ENCODE measurements at places on chromosomes 13 and 19.
A peak's percentile ranks its signal among the peaks of the same experiment; 100 is the strongest.

- no peak for DNase-seq
Measured at GRCh38 chr13:97537110-97537509, 103.1 kb downstream of the RAP2A start.

DNA sequence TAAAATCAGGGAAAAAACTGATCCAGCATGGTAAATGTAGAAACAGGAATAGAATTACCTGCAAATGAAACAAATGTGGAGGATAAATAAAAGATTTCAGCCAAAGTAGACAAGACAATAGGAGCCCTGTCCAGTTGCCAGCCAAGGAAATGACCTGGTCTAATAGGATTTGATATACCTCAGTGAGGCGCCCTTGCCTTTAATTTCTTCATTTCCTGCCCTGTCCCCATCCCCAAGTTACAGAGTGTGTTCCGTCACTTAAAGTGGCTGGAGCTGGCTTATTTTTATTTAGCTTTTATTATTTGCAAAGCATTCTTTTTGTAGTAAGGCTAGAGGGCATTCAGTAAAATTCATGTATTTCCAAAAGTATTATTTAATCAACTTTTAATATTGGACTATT lies 1022.0 kb downstream of the EFNB2 start:
- DNase-seq, result no peak

DNA sequence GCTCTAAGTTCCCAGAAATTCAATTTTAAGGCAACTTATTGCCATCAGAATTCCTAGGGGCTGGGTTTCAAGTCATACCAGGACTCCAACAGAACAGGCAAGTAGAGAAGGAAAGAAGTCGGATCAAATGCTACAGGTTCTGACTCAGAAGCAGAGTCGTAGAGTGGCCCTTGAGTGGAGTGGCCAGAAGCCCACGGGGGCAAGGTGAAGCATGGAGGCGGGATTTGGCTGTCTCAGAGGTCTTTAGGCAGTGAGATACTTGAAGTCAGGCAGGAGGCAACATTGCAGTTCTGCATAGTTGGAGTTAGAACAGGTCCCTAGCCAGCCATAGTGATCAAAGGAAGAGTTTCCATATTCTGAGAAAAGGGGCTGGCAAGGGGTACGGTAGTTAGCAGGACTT lies 111.6 kb downstream of the NHLRC3 start:
- DNase-seq, result no peak

DNA sequence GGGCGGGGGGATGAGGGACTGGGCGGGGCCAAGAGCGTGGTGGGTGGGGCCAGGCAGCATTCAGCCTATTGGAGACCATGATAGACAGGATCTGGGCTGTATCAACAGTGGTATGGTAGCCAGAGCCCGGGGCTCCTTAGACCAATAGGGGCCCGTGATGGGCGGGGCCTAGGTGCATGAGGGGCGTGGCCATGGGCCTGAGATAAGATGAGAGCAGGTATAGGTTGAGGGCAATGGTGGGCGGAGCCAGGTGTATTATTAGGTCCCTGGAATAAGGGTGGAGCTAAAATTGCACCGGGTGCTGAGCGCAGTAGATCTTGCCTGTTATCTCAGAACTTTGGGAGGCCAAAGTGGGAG lies 5.3 kb downstream of the ABCA7 start:
- DNase-seq, result no peak

DNA sequence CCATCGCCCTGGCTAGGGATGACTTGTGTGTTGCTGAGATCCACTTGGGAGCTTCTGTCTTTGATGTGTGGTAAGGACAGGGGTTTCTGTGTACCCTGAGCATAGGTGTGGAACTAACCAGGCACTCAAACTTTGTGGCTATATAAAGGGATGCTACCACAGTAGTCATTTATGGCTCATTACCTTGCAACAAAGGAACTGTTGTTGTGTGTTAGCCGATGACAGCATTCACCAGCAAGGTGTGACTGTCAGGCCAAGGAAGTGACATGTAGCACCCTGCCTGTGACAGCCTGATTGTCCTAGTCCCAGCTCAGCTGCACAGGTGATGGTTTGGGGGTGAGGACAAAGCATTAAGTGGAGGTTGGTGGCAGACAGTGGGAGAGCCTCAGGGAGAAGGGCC lies 73.6 kb downstream of the COG3 start:
- no peak for DNase-seq

DNA sequence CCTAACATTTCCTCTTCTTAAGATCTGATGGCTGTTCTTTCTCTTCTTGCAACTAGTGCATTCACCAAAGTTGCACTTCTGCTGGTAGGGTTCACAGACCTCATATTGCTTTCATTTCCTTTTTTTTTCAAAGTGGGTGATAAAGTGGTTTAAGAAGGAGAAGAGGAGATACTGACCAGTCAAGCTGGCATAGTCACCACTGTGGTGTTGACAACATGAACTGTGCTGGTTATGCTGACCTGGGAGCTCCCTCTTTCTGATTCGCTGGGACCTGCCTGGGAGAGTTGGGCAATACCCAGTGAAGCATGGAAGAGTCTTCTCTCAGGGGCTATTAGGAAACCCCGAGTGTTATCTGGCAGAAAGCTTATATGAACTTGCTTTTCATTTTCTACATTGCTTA lies 222.9 kb downstream of the SLITRK5 start:
- DNase-seq, result no peak

DNA sequence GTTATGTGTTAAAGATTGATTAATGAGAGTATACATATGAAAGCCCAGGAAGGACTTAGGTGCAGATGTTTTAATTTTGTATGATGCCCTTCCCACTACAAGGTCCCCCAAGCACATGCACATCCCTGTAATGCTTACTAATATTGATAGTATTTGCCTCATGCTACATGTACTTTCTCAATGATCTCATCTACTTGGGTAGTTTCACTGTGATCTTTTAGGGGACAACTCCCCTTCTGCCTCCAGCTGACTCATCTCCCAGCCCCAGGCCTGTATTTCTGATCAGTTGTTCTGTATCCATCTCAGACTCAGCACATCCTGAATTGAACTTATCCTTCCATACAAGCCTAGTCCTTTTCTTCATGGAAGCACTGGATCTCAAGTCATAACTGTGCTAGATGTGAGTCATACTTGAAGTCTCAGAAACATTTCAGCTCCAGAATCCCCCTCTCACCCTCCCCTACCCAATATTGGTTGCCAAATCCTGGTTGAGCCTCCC lies 49.4 kb upstream of the INTS6 start:
- no peak for DNase-seq

DNA sequence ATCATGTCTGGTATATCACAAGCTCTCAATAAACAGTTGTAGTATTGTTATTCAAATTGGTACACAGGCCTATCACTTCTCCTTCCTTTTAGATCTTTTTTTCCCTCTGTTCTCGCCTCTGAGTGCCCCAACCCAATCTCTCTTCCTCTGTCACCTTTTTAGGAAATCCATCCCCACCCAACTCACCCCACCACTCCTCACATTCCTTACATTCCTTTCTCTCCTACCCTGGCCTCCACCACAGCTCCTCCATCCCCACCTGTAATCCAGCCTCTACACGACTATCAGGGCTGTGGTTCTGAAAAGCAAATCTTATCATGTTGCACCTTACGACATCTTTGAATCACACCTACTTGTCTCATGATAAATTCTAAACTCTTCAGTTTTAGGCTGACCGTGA lies 545.4 kb upstream of the GPC6 start:
- DNase-seq, result no peak

DNA sequence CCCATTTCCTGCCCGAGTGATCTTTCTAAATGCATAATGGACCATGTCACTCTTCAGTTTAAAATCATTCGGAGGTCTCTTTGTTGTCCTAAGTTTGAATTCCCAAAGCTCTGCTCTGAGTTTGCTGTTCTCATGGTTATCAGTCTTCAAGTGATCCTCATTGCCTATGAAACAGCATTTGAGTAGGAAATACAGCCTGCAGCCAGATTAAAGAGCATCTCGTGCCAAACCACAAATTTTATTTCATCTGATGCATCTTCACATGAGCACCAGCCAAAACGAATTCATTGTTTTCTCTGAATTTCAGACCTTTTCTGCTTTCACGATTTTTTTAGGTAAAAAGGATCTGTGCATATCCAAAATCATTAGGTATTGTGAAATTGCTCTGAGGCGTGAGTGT lies 299.6 kb downstream of the TDRD3 start:
- DNase-seq, result no peak

DNA sequence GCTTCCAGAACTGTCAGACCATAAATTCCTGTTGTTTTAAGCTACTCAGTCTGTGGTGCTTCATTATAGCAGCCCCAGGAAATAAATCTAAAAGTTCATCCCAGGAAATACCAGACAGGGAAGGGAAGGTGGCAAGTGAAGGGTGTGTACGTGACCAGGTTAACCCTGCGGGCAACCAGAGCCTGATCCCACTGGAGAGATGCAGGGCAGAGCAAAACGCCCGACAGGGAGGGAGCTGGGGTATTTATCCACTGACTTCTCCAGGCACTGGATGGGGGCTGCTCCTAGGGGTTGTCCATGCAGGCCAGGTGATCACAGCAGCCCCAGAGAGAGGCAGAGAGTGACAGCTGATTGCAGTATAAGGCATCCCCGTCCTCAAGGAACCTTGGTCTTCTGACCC lies 150.9 kb downstream of the CACNA1A start:
- DNase-seq, result no peak

- peak; percentile 61 for DNase-seq
Measured at GRCh38 chr13:48144413-48145035, 49.6 kb upstream of the MED4 start.

- no peak for DNase-seq
Measured at GRCh38 chr13:79353693-79354092, 52.4 kb downstream of the RBM26 start.

- DNase-seq, result peak; percentile 39
Measured at GRCh38 chr13:99442273-99442895, 58.9 kb upstream of the TM9SF2 start.

DNA sequence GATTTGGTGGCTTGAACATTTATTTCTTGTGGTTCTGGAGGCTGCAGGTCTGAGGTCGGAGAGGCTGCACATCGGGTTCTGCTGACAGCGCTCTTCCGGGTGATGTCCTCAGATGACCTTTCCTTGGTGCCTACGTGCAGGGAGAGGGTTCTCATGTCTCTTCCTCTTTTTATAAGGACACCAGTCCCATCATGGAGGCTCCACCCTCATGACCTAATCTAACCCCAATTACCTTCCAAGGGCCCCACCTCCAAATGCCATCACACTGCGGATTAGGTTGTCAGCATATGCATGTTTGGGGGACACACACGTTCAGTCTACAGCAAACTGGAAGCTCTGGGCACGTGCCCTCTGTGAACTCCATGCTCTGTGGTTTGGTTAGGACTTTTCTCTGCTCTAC lies 338.6 kb downstream of the FGF9 start:
- DNase-seq, result no peak

- peak; percentile 91 for DNase-seq
Measured at GRCh38 chr19:53977991-53978731, 13.3 kb upstream of the CACNG6 start.

- DNase-seq, result no peak
Measured at GRCh38 chr19:18969931-18970659, 29.1 kb upstream of the HOMER3 start.

DNA sequence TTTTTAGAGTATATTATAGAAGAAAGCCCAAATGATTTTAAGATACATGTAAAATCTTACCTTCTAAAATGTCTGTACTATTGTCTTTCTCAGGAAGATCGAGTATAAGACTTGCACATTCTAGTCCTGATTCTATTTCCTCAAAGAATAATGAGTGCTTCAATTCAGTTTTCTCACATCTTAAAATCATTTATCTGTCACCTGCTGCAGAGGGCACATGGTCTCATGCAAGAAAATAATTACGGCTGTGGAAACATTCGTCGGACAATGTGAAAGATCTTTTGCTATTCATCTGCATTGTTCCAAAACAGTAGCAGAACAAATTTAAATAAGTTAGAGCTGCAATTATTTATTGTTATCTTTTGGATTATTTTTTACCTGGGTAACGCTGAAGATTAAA lies 1403.5 kb downstream of the PCDH9 start:
- no peak for DNase-seq

DNA sequence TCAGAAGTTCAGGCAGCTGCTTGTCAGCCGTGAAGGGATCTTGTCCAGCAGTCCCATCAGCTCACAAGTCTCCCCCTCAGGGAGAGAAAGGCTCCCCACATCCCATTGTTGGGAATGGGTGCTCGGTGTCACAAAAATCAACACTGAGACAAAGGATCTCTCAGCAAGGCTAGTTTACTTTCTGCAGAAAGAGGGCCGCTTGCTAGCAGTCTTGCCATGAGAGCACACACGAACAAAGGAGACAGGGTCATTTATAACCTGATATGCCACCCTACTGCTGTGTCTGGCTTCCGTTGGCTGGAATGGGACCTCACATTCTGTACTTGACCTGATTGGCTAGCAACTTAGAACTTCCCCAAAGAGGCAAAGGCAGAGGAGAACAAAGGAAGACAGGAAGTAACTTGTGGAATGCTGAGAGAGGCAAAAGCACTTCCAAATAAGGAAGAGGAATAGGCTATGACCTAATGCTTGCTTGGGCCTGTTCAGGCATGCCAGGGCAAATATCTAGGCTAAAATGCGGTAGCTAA lies 8.7 kb upstream of the IGFL3 start:
- DNase-seq, result peak; percentile 85

DNA sequence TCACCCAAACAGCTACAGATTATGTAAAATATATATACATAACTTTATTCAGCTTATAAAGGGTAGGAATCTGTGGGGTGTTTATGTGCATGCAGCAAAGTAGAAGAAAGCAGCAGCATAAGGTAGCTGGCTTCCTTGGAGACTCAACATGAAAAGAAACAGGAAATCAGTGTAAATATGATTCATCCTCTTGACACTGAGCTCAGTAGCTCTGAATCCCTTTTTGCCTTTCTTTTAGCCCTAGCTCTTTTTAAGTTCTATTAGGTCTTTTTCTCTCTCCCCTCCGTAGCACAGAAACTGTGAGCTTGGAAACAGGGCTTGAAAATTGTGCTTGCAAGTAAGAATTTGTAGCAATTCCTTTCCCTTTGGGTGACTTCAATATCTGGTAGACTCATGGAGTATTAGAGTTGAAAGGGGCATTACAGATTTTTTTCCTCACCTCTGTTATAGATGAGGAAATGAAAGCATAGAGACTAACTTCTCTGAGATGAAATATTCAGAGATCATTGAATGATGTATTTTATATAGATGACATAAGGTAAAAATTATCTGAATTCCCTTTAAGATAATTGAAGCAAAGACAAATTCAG lies 314.4 kb downstream of the PCDH9 start:
- peak; percentile 33 for DNase-seq

DNA sequence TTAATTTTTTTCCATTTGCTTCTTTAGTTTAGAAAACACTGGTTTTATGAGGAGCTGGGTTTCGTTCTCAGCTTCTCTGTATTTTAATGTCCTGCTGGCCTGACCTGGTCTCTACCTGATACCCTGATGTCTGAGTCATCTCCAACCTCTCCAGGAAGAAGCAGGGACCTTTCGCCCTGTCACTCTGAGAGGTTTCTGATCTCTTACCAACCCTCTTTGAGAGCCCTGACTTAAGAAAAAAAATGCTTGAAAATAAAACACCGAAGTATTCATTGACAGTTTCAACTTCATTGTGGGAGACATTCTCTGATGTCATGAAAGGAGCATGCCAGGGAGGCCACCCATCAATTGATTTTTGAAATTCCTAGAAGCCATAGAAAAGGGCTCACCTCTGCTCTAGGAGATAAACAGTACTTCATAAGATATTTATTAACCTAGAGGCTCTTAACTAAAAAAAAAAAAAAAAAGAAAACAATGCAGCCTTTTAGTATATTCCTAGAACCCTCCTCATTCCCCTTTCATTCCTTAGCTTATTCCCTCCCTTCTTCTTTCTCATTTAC lies 234.8 kb downstream of the ENOX1 start:
- DNase-seq, result no peak

GRCh38 chr13:51063909-51064308 lies 47.2 kb downstream of the C13orf42 start:
- no peak for DNase-seq

- DNase-seq, result no peak
Measured at GRCh38 chr19:14375055-14375581, 6.1 kb upstream of the ADGRE5 start.

- peak; percentile 36 for DNase-seq
Measured at GRCh38 chr13:109715902-109716301, 70.5 kb downstream of the IRS2 start.

Measured in brain microvascular endothelial cell (primary cell).